Mesendoderm (in vitro differentiated cells): ENCODE measurements at places on chromosomes 12 and 14.

- DNase-seq = no peak
These were observed 454.8 kb downstream of the FUT8 start for GRCh38 chr14:65867333-65867732.

GRCh38 chr14:20454516-20455354 is at the start of the genes APEX1 and OSGEP:
APEX1 (plus strand) TSS chr14:20455226; CDS start chr14:20455646, 420 bp downstream.
OSGEP (minus strand) TSS chr14:20454812; CDS start chr14:20454683, 129 bp downstream.
- peak; percentile 100 for DNase-seq

- DNase-seq = no peak
These were observed 34.4 kb downstream of the PPP1R36 start for GRCh38 chr14:64584190-64584589.

- DNase-seq = no peak
These were observed 132.0 kb upstream of the NOVA1 start for GRCh38 chr14:26729851-26730250.

- peak; percentile 53 for DNase-seq
These were observed 42.0 kb downstream of the MOK start for GRCh38 chr14:102262929-102263462.

GRCh38 chr14:29749327-29749726 is 178.3 kb downstream of the PRKD1 start:
- peak; percentile 64 for DNase-seq

DNA sequence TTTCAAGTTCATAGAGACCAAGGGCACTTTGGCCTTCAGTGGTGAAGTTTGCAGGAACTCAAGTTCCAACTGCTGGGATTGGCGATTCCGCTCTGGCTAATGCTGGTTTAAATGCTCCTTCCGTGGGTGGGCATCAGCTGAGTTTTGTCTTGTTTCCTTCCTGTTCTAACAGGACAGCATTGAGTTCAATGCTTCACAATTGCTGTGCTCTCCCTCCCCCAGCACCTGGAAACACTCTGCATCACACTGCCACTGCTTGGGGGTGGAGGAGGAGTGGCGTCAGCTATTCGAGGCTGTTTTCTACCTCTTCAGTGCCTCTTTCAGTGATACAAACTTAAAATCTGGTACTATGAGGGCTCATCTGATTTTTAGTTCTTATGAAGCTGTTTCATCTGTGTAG is 634.9 kb downstream of the FSCB start:
- DNase-seq = peak; percentile 69

DNA sequence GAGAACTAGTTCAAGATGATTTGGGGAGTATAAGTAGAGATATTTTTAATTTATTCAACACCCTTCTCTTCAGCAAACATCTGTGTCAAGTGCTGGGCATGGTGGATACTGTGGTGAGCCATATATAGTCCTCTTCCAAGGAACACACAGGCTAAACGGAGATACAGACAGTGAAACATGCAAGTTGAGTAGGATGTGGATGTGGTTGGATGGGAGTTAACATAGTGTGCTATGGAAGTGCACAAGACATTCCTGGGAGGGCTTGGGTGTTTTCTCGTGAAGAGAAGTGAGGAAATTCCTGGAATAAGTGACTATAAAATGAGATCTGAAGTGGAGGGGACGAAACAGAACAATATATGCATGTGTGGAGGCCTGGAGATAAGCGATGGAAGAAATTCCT is 181.1 kb upstream of the NPAS3 start:
- peak; percentile 1 for DNase-seq

DNA sequence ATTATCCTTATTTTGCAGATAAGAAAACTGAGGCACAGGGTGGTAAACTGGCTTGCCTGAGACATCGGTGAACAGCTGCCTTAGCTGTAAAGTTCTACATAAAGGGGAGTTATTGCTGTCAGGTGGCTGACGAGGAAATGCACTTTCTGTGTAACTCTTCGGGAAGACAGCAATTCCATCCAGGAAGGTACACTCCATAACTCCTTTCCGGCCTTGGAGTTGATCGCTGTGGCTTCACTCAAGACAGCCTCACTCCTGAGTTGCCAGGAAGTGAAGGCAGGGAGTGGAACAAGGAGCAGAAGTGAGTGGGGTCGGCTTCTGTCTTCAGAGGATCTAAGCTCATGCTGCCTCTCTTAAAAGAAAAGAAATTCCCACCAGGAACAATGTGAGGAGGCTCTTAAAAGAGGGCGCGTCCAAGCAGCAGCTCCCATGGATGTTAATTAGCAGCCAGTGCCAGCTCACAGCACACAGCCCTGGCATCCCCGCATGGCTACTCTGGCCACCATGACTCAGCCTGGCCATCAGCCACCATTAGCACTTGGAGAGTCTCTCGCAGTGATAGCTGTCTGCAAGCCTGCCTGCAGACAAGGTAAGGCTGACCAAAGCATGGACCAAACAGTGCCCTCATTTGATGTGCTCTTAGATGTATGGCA is 60.3 kb downstream of the NUAK1 start:
- no peak for DNase-seq

DNA sequence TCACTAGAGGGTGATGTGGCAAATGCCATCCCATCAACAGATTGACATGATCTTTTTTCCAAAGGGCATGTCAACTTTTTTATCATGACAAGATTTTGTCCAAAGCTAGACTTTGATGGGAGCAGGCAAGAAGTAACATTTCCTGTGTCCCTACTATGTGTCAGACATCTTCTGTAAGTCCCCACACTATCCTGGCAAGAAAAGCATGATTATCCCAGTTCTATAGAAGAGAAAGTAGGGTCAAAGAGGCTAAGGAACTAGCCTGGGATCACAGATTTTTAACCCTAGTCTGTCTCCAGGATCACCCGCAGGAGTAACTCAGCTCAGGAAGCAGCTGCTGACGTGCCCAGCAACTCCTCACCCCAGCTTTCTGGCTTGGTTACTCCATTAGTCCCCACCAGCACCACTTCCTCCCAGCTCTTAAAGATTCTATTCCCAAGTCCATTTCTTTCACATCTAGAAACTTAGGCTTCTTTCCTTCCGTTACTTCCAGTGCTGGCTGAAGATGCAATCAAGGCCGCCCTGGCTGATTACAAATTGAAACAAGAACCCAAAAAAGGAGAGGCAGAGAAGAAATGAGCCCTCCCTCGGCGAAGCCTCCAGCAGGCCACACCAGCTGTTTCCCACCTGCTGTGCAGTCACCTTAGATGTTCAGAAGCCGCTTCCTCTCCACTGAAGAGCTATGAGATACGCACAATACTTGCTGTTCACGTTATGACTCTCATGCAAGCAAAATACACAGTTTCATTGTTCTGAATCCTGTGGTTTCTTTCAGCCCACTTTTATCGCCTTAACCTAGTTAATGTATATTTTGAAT is 6.2 kb downstream of the ISCU start:
- no peak for DNase-seq

GRCh38 chr12:13073173-13073572 is 29.0 kb downstream of the FAM234B start:
- DNase-seq = no peak

- peak; percentile 67 for DNase-seq
These were observed at the start of gene C1R for GRCh38 chr12:7092229-7092985. C1R (minus strand) TSS chr12:7092445; CDS start chr12:7092388, 57 bp downstream.

DNA sequence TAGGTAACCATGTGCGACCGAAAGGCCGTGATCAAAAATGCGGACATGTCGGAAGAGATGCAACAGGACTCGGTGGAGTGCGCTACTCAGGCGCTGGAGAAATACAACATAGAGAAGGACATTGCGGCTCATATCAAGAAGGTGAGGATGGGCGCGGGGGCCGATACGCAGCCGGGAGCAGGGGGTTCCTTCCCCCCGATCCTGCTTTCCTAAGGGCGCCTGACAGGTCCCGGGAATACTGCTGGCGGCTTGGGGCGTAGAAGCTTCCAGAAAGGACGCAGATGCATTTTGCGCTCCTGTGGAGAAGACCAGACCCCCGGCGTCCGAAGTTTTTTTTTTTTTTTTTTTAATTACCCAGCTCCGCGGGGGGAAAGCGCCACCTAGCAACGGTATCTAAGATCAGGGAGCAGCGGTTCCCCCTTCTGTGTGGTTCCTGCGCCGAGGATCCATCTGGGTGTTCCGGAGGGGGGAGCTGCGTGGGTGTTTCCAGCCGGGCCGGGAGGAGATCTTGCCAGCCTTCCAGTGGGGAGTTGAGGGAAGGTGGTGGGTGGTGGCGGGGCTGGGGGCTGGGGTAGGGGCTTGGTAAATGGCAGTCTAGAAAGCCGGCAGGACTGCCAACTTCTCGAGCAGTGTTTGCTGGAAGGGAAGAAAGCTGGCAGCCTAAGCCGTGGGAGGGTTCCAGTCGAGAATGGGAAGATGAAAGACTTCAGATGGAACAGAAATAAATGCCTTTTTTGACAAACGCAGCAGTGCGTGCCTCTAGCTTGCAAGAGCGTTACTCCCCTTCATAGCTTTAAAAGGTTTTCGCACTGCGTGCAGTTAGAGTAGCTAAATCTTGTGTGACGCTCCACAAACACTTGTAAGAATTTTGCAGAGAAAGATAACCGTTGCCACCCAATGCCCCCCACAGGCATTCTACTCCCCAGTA is 764 bp downstream of the DYNLL1 start:
- peak; percentile 62 for DNase-seq

DNA sequence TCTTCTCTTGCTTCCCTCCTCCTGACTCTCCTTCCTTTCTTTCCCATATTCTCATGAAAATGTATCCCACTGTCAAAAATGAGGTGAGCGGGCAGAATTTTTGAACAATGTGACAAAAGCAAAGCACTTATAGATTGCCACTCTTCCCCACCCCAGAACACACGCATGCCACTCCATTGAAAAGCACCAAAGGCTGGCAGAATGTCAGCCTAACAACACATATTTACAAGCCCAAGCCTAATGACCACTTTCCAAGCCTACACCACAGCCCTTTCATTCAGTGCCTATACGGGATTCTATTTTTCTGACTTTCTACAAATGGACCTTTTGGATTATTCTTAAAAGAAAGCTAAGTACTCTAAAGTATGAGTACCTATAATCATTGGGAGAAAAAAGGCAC is 62.9 kb upstream of the METAP2 start:
- DNase-seq = no peak

DNA sequence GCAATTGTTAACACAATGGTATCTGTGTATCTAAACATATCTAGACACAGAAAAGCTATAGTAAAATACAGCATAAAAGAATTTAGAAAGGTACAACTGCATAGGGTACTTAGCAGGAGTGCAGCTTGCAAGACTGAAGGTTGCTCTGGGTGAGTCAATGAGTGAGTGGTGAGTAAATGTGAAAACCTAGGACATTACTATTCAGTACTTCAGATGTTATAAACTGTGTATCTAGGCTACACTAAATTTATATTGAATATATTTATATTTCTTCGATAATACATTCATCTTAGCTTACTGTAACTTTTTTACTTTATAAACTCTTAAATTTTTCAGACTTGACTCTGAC is 409.0 kb upstream of the DCN start:
- no peak for DNase-seq

DNA sequence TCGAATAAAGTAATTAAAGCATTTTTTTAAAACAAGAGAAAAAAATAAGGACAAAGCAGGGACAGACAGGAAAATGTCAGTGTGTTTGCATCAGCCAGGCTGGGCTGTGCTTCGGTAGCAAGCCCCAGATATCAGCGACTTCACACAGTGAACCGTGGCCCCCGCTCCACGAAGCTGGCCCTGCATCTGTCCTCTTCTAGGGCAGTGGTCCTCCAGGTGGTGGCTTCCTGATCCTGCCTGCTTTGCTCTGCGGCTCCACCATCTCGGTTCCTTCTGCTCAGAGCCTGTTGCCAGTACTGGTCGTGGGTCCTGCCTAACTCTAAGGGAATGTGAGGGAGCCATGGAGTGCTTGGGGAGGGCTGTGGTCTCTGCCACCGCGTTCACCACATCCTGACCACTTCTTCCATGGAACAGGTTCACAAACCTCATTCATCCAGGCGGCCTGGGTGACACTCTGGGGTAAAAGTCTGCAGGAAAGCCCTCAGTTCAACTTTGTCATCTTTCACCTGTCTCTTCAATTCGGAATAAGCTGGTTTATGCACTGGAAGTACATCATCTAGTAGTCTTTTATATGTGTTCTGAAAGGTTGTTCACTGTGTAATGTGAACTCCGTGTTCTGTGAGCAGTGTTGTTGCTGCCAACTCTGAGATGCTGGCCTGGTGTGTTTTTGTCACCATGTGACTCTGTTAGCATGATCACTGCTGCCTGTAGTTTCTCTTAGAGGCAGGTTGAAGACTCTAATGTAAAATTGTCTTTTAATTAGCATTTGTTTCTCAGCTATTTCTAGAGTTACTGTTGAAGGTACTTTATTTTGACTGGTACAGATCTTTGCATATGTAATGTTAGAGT is 47.9 kb downstream of the ANKRD9 start:
- DNase-seq = peak; percentile 24

DNA sequence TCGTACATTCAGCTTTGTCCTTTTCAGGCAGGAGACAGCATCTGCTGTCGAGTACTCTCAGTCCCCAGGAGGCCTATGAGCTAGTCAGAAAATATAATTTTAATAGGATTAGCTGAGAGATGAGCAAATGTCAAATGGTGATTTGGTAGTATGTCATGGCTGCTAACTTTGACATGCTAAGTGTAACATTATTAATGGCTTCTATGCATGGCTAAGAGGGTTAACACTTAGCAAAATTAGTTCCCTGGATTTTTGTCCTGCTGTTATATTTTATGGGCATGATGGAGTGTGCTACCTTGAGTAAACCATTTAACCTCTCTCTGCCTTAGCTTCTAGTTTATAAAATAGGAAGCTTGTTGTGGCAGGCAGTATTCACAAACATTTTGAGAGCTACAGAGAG is 2.9 kb upstream of the PCNX1 start:
- no peak for DNase-seq

DNA sequence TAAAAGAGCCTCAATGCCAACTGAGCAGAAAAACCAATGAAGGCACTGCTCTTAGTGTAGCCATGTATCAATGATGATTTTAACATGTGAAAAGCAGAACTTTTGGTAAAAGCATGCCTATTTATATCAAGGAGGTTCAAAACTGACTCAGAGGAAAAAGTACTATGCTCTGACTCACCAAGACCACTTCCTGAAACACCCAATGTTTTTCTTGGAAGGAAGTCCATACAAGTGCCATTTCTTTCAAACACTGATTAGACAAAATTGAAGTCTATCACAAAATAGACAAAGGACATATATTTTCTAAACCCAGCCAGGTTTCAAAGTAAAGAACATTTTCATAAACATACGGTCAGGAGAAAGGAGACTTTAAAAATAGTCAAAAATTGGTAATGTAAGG is 88.6 kb downstream of the EPS8 start:
- DNase-seq = no peak

- no peak for DNase-seq
These were observed 45.6 kb upstream of the EGLN3 start for GRCh38 chr14:33996462-33996861.

DNA sequence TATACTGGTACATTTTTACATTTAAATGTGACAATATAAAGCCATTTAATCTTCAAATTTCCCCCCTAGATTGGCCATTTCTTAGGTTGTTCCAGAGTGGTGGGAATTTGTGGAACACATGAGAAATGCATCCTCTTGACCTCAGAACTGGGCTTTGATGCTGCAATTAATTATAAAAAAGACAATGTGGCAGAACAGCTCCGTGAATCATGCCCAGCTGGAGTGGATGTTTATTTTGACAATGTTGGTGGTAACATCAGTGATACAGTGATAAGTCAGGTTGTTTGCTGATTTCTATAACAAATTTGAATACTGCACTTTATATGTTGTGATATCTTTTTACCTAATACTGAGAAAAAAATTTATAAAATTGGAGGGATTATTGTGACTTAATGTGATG is 7.6 kb upstream of the ZNF410 start:
- DNase-seq = no peak
